ENCODE measurements at places on chromosomes 6 and 20.

DNA sequence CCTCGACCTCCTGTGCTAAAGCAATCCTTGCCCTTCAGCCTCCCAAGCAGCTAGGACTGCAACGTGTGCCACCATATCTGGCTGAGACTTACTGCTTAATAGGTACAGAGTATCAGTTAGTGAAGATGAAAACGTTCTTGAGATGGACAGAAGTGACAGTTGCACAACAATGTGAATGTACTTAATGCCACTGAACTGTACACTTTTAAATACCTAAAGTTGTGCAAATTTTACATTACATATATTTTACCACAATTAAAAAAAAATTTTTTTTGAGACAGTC, 25.9 kb downstream of the NUDT3 start:
- DNase-seq: no peak

- DNase-seq: no peak
Measured at GRCh38 chr6:145360865-145361264, 374.5 kb downstream of the EPM2A start.

DNA sequence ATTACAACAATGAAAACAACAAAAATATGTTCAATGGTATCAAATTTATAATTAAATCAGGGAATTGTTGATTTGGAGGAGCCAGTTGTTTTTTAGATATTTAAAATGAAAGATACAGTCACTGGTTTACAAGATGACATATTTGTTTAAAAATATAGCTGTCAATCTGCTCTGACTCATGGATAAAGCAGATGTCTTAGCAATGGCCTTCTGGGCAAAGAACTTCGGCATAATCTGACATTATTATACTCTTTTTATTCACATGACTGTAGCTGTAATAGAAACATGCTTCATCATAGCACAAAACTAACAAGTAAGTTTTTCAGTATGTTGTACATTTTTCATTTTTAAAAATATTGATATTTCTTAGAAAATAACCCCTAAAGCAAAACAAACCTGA, 267.4 kb downstream of the CENPW start:
- no peak for DNase-seq

- no peak for DNase-seq
Measured at GRCh38 chr20:25206063-25206403, 10.5 kb downstream of the ENTPD6 start.

DNA sequence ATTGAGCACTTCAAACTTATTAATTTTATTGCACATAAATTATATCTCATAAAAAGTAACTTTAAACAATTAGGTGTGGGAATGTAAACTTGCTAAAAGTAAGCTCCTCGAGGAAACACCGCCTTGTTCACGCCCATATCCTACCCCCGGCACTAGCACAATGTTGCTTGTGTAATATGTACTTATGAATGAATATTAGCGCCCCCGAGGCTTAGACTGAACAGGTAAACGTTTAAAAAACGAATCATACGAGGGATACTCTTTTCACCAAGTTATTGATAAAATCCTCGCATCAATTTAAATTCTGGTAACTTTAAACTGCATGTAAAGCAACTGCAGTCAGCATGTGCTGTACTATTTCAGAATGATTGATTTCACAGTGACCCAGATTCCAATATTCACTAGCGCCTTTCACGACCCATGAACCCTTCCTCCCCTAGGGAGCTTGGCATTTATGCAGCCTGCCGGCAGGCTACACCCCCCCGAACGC, 637 bp downstream of the TFB1M start:
- peak; percentile 28 for DNase-seq

DNA sequence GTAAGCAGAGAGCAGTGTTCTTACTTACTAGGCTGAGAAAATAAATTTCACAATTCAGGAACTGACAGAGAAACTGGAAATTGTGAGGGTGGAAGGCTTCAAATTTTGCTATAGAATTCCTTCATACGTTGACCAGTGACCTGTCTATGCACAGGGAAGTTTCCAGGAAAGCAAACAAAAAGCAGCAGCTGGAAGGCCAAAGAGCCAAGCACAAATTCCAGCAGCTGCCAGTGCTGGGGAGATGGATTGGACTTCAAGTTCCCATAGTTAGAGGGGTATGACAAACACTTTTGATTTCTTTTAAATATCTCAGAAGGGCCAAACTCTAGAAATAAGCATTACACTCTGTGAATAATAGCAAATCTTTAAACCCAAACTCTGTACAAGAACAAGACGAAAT, 299.1 kb upstream of the KCNQ5 start:
- DNase-seq: no peak

All from activated CD4-positive, alpha-beta T cell treated with anti-CD3 and anti-CD28 coated beads, Interleukin-2, Interleukin-6, amounts not matched to agents 100 ng/mL and 50 ng/mL, durations not matched to agents 16 hours and 8 hours (primary cell).